T-helper 17 cell (primary cell): ENCODE measurements at places on chromosomes 16 and 17. TPM values are rescaled to one million over a fixed set of nuclear protein-coding genes. Genes with fewer than 3 reads are reported as not detected.

- DNase-seq: no peak
Measured at GRCh38 chr16:26701243-26701886, 365.4 kb upstream of the C16orf82 start.

DNA sequence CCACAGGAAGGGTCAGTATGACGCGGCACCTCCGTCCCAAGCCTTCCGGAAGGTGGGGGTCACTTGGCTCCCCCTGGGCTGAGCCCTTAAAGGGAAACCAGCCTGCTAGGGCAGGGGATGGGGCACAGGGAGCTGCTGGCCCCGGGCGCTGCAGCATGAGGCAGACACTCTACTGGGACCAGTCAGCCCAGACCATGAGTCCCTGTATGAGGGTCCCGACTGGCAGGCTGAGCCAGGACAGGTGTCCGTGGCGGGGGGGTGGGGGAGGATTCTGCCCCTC, 43.4 kb upstream of the ZC3H18 start:
- no peak for DNase-seq

GRCh38 chr16:22093996-22094395, 1.7 kb downstream of the VWA3A start:
- DNase-seq: no peak

- DNase-seq: no peak
Measured at GRCh38 chr17:11278992-11279270, 37.9 kb downstream of the SHISA6 start.

DNA sequence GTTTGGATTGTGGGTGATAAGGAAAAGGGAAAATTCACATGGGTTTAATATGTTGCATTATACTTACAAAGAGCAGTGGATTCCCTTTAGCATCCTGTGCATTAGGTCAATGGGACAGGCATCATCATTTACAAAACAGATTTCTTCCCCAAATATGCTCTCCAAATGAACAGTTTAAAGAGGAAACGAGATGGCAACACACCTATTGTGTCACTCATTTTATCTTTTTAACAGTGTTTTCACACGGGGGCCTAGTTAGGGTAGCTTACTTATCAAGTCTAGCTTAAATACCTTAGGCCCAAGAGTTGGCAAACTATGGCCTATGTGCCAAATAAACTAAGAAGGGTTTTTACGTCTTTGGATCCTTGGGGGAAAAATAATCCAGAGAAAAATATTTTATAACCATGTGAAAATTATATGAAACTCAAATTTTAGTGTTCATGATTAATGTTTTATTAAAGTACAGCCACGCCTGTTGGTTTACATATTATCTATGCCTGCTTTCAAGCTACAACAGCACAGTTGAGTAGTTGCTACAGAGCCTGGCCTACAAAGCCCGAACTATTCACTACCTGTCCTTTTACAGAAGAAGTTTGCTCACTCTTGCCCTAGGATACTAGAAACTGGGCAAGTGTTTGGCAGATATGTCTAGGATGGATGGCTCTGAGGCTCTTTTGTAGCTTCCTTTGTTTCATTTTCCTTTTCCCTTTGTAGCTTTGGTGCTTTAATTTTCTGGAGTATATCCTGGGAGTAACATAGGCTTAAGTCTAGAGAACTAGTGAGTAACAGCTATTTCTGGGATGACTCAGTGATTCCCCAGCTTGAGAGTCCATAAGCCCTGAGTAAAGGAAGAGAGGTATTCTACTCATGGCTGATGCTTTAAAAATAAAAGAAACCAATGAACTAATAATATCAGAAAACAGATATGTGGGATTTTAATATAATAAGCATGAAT, 12.4 kb downstream of the NUP93 start:
- no peak for DNase-seq

GRCh38 chr16:66677179-66677578, 19.4 kb downstream of the CMTM4 start:
- no peak for DNase-seq

DNA sequence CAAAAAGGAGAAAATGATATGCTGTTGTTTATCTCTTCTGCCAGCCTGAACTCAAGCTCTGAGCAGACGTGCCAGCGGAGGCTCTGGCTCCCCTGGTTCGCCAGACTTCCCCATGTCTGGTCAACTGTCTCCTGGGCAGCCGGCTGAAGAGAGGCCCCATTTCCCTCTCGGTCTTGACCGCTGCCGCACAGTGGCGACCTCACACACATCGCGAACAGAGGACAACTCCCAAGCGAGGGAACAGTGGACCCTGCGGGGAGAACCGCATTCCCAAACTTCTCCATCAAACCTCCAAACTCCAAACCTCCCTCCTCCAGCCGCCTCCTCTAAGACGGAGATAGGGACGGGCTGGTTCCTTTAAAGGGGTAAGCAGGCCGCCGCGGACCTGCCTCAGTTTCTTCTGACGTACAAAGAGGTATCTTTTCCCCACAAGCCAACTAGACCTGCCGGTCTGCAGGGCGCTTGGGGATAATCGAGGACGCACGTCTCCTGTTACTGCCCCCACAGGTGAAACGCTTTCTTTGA, 24.9 kb upstream of the RFFL start:
- DNase-seq: no peak

GRCh38 chr17:80501741-80502577, 25.6 kb upstream of the NPTX1 start:
- DNase-seq: no peak

GRCh38 chr17:4130715-4131114, 12.1 kb downstream of the ZZEF1 start:
- no peak for DNase-seq

DNA sequence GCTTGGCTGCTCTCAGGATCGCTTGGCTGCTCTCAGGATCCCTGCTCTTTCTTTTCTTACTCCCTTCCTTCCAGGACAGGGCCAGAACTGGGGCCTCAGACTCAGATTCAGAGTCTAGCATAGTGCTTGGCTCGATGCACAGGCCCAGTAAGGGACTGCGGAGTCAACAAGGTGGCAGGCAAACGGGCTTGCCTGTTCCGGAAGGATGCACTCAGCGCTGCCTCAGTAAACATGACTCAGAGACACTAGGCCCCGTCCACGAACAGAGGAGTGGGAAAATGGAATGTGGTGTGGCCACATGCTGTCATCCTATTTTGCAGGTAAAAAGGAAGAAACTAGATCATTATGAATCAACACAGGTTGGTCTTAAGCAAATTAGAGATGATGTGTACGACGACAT, 9.8 kb downstream of the SPHK1 start:
- no peak for DNase-seq

- DNase-seq: no peak
Measured at GRCh38 chr17:40316571-40317344, 7.8 kb downstream of the RARA start.

GRCh38 chr16:27223226-27223610, 19.9 kb downstream of the KDM8 start:
- DNase-seq: no peak

- DNase-seq: no peak
Measured at GRCh38 chr16:3774156-3774767, 56.9 kb upstream of the TRAP1 start.

DNA sequence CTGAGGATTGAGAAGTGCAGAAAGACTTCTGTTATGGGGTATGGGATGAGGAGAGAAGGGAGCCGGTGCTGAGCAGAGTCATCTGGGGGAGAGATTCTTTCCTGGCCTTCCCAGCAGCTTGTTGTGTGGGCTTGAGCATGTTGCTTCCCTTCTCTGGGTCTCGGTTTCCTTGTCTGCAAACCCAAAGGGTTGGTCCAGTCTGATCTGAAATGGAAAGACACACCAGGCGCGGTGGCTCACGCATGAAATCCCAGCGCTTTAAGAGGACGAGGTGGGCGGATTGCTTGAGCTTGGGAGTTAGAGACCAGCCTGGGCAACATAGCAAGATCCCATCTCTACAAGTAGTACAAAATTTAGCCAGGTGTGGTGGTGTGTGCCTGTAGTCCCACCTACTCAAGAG, 6.0 kb downstream of the SOCS3 start:
- no peak for DNase-seq

DNA sequence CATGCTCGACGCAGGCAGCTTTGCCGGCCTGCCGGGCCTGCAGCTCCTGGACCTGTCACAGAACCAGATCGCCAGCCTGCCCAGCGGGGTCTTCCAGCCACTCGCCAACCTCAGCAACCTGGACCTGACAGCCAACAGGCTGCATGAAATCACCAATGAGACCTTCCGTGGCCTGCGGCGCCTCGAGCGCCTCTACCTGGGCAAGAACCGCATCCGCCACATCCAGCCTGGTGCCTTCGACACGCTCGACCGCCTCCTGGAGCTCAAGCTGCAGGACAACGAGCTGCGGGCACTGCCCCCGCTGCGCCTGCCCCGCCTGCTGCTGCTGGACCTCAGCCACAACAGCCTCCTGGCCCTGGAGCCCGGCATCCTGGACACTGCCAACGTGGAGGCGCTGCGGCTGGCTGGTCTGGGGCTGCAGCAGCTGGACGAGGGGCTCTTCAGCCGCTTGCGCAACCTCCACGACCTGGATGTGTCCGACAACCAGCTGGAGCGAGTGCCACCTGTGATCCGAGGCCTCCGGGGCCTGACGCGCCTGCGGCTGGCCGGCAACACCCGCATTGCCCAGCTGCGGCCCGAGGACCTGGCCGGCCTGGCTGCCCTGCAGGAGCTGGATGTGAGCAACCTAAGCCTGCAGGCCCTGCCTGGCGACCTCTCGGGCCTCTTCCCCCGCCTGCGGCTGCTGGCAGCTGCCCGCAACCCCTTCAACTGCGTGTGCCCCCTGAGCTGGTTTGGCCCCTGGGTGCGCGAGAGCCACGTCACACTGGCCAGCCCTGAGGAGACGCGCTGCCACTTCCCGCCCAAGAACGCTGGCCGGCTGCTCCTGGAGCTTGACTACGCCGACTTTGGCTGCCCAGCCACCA, 9.7 kb downstream of the VASN start:
- DNase-seq: no peak

DNA sequence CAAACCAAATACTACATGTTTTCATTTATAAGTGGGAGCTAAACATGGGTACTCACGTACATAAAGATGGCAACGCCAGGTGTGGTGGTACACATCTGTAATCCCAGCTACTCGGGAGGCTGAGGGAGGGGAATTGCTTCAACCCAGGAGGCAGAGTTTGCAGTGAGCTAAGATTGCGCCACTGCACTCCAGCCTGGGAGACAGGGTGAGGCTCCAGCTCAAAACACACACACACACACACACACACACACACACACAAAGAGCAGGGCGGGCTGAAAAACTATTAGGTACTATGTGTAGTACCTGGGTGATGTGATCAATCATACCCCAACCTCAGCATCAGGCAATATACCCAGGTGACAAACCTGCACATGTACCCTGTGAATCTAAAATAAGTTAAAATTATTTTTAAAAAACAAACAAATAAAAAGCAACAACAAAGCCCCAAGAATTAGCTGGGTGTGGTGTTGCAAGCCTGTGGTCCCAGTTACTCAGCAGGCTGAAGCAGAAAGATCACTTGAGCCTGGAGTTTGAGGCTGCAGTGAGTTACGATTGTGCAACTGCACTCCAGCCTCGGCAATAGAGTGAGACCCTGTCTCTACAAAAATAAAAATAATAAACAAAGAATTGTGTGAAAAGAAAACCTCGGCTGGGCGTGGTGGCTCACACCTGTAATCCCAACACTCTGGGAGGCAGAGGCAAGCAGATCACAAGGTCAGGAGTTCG, 11.9 kb upstream of the FAAP100 start:
- DNase-seq: no peak

DNA sequence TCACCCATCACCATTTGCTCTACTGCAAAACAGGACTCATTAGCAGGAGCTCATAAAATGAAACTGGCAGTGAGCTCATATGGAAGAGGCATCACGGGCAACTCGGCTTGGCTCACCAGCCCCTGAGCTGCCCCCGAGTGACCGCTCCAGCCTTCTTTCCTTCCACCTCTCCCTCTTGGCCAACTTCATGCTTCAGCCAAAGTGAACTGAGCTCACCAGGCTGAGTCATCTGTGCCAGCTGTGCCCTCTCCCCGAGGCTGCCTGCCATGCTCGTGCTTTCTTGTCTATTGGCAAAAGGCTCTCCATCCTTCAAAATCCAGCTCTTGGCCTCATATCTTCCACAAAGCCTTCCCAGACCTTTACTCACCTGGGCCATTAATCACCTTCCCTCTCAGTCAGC, 391.4 kb downstream of the WWOX start:
- no peak for DNase-seq

The AXIN2 gene
- total RNA-seq: 28.4 TPM

The BRIP1 gene
- 2.3 TPM for total RNA-seq

The SCARF1 gene
- total RNA-seq: 2.3 TPM

The ITGB3 gene
- total RNA-seq: 7.8 TPM

The C17orf67 gene
- total RNA-seq: 6.6 TPM

The GRIN2C gene
- not detected for total RNA-seq

The PRKCB gene
- 137 TPM for total RNA-seq

The MLLT6 gene
- 304 TPM for total RNA-seq
